ENCODE measurements at places on chromosomes 7 and 10.

- DNase-seq = no peak
Measured at GRCh38 chr7:113370910-113371309, 252.6 kb upstream of the SMIM30 start.

GRCh38 chr7:114062810-114063209 is 144.0 kb upstream of the PPP1R3A start:
- DNase-seq = no peak

DNA sequence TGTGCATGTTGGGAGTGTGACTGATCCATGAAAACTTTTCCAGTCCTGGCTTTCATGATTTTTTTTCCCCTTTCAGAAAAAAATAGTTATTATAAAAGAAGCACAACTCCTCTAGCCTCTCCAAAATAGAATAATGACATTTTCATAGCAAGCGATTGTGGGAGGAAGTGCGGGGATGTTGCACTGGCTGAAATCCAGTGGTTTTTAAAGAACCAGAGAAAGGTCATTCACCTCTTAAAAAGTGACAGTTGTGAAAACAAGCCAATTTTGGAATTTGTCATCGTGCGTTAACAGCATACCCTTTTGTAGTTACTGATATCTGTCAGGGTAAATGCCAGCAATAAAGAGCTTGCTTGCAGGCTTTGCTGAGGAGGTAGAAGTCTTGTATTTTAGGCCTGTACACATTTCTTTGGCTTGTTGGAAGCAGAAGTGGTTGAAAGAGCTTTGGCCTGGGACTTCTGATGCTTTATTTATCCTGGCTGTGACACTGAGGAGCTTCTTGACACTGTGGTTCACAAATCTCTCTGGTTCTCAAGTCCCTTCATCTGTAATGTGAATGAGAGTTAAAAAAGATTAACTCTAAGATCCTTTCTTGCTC is 545.9 kb downstream of the REEP3 start:
- no peak for DNase-seq

GRCh38 chr10:43683451-43684291 is 35.0 kb upstream of the ZNF32 start:
- DNase-seq = no peak

DNA sequence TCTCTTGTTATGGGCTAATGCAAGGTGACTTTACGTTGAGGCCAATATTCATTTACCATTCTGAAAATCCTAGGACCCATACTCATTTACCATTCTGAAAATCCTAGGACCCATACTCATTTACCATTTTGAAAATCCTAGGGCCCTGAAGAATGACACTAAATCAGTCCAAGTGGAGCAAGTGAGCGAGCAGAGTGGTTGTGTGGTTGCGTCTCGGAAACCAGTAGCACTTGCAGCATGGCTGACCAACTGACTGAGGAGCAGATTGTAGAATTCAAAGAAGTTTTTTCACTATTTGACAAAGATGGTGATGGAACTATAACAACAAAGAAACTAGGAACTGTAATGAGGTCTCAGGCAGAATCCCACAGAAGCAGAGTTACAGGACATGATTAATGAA is 6.9 kb downstream of the SAR1A start:
- DNase-seq = no peak

GRCh38 chr10:34907743-34908430 is 92.8 kb upstream of the PARD3 start:
- no peak for DNase-seq

GRCh38 chr10:54124209-54124885 is 676.7 kb downstream of the PCDH15 start:
- no peak for DNase-seq

DNA sequence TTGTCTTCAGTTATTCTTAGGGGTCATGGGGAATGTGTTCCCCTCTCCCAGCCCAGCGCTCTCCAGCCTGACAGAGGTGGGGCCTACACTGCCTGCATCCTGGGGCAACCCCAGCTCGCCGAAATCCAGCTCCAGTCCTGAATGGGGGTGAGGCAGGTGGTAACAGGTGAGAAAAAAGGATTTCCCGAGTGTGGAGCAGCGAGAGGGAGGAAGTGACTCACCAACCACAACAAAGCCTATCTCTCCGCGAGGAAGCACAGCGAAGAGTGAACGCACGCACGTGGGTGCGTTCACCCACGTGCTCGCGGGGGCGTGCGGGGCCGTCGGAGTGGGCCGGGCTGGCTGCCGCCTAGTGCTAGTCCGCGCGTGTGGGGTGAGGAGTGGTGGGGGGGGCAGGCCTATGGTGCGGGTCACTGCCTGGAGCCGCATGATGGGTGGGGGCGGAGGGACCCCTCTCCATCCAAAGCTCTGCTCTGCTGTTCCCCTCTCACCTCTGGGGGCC is 855 bp upstream of the PALD1 start:
- peak; percentile 80 for DNase-seq

- DNase-seq = no peak
Measured at GRCh38 chr7:106875508-106875907, 10.4 kb downstream of the PIK3CG start.

DNA sequence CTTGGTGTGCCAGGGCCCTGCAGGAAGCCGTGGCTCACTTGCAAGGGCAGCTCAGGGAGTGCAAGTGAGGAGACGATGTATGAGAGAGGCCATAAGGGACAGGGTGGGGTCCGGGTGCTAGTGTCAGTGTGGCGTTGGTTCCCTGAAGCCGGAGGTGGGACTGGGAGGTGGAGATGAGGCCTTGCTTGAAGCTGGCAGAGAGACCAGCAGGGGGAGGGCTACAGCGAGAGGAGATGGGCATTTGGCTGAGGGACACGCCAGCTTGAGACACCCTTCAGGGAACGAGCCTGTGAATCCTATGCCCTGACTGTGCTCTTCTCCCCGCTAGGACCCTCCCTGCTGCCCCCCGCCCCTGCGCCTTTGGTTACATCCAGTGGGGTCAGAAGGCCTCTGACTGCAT is 529.1 kb downstream of the TCERG1L start:
- DNase-seq = no peak

GRCh38 chr7:86814661-86815379 is 171.1 kb downstream of the GRM3 start:
- DNase-seq = no peak

DNA sequence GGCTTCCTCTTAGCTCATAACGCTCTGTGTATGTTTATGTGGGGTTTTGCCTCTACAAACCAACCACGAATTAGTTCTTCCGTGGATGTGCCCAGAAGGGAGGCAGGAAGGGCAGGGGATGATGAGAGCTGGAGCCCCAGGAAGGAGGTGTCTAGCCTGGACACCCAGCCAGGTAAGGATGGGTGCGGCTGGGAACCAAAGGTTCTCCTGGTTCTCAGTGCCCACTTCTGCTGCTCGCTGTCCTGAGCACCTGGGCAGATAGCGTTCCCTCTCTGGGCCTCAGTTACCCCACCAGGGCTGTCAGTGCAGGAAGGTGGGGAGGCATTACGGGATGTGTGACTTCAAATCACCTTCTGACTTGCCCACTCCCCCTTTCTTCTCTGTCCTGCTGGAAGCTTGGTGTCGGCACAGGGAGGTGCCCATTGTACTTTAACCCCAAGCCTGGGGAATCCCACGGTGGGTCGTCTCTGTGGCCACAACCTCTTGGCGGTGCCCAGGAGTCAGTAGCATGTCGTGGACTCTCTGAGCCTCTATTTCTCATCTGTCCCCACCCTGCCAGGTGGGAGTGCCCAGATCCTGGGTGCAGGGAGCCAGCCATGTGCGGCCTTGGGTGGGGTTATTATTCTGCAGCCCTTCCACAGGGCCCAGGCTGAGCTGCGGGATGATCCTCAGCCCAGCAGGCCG is 18.7 kb upstream of the PCBD1 start:
- no peak for DNase-seq

DNA sequence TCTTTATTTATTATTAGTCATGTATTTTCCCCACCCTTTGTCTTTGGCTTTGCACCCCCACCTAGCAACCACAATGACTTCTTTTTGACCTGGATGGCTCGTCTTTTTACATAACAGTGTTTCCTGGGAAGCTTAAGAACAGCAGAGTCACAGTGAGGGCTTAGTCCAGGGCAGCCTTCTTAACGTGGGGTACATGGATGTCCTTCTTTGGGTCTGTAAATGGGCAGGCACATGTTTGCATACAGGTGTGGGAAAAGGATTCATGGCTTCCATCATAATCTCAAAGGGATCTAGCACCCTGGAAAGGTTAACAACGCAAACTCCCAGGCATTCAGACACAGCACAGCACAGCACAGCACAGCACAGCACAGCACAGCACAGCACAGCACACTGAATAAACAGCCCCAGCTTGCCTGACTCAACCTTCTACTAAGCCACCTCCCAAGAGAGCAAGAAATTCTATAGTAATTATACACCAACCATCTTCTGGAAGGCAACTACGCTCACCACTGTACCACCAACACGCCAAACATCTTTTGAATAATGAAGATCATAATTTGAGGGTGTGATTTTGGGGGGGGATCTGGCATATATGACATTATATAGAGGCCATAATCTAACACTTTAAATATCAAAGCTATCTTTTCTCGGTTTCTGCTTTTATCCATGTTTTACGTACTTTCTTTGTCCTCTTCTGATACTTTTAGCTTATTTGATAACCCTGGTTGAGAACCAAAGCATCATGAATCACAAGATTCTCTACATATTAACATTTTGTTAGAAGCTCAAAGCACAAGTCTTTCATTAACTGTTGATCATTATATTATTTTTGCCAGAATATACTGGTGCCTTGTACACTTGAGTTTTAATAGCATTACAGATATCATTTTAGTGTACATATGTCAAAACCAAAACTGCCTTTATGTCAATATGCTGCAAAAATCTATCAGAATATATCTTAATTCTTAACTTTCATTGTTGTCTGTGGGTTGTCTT is 177.2 kb upstream of the KLF14 start:
- DNase-seq = no peak

GRCh38 chr10:15296701-15297100 is 74.4 kb downstream of the FAM171A1 start:
- no peak for DNase-seq

- DNase-seq = no peak
Measured at GRCh38 chr10:80590585-80591125, 53.0 kb downstream of the SH2D4B start.
